ENCODE measurements at places on chromosomes 7 and 10.

GRCh38 chr10:104925232-104925851 lies 284.3 kb downstream of the SORCS3 start:
- DNase-seq, result peak; percentile 38

- no peak for DNase-seq
Observed at GRCh38 chr7:16271990-16272665, 149.2 kb downstream of the CRPPA start.

DNA sequence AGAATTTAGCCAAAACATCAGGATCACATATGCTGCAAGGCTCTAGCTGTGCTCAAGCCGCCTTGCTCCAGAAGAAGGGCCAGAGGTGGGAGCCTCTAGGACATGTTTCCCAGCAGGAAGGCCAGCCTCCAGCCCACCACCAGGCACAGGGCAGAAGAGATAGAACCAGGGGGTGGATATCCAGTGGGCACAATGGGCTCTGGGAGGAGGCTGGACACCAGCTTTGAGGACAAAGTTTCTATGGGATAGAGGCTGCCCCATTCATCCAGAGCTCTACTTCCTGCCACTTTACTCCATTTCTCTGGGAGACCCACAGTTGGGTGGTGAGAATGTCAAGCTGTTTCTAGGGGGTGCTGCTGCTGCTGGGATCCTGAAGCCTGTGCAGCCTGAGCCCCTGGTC lies 77.1 kb downstream of the ARHGAP22 start:
- DNase-seq, result no peak

DNA sequence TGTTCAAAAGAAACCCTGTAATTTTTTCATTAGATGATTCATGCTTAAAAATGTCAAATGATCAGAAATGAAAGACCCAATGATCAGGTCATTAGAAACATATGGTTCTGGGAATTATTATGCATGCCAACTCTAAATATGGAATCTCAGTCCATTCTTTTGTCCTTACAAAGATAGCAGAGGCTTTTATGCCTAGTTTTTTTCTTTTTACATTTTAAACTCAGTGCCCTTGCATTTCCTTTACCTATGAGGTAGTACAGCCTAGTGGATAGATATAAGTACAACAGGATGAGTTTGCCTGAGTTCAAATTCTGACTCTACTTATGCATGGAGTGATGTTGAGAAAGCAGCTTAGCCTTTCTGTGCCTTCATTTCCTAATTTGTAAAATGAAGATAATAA lies 392.9 kb downstream of the SUGCT start:
- no peak for DNase-seq

DNA sequence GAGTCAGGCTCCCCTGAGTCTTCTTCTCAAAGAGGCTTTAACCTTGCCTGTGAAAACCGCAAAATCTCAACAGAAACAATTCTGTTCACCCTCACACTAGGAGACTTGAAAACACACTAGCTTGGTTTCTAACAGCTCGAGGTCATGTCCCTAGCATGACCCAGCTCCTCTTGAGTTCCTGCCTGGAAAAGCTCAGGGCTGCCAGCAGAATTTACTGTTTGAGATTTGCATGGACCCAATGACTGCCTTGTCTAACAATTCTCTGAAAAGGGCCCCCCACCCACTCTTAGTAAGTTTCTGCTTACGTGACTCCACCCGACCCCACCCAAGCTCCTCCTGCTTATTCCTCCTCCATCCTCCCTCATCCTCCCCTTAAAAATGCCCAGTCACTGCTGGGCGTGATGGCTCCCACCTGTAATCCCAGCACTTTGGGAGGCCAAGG lies 85.1 kb upstream of the KMT2C start:
- DNase-seq, result no peak

GRCh38 chr7:151825721-151826120 lies 51.2 kb downstream of the PRKAG2 start:
- DNase-seq, result no peak

GRCh38 chr10:48842231-48842630 lies 97.4 kb downstream of the LRRC18 start:
- no peak for DNase-seq

DNA sequence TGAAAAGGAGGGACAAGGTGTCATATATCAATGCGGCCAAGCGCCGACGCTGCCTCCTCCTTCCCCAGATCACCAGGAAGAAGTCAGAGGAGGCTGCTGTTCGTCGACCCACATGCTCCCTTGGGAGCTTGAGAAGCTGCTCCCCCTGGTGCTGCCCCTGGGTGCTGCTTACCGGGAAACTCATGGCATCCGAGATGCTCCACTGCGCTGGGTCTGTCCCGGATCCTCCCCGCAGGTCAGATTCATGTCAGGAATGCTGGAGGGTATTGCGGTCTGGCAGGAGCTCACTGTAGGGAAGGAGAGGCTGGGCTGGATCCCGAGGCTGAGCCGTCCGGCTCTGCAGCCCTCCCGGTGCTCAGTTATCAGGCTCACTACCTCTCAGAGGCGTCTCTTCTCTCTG lies 123.7 kb upstream of the FAM20C start:
- no peak for DNase-seq

DNA sequence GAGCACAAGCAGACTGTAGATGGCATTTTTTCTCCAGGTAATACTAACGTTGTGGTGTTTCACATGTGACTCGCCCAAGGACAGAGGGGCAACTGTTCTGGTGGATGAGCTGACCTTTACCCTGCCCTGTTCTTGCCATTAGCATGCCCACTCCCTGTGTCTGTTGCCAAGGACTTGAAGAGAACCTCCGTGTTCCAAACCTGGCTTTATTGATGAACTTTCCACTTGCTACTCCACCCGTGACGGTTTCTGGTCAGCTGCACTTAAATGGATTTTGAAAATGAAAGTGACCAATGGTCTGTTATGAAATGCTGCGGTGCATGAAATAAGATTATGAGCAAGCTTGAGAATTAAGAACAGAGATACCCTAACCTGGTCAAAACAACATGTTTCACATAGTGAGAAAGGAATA lies 30.4 kb downstream of the LRRC4 start:
- DNase-seq, result peak; percentile 50

- DNase-seq, result peak; percentile 67
Observed at GRCh38 chr10:22321924-22322640, 1.2 kb downstream of the BMI1 start.

GRCh38 chr7:145644426-145645134 lies 472.0 kb upstream of the CNTNAP2 start:
- DNase-seq, result no peak

DNA sequence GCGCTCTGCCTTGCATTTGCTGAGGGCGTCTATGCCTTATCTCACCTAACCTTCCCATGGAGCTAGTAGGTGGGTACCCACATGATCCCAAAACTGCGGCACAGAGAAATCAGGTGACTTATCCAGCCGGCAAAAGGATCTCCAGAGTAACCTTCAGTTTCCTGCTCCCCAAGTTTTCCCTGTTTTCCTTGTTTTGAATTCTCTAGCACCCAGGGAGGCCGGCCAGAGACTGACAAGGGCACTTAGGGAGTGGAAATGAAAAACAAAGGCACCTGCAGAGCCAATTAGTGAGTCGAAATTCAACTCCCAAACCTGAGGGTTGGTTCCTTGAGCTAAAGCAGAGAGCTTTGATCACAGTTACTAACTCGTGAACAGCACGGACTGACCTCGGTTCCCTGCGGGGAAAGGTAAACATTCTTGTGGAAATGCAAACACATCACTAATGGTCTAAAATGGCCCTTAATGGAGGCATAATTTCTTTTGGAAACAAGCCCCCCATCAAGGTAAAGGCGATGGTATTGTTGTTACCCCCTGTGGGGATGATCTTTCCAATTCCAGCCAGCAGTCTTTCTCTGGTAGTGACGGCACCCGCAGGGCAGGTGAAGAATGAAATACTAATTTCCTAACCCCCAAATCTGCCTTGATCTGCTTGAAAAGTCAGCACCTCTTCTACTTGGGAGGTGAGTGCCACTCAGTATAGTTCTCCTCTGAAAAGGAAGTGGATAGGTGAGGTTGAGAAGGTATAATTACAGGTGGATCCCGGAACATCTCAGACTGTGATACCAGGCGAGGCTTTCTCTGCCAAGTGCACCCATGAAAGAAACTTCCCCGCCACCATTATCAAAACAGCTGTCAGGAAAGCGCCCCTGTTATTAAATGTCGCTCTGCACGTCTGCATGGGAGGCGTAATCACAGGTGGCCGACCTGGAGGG lies 365.6 kb upstream of the AUTS2 start:
- no peak for DNase-seq

DNA sequence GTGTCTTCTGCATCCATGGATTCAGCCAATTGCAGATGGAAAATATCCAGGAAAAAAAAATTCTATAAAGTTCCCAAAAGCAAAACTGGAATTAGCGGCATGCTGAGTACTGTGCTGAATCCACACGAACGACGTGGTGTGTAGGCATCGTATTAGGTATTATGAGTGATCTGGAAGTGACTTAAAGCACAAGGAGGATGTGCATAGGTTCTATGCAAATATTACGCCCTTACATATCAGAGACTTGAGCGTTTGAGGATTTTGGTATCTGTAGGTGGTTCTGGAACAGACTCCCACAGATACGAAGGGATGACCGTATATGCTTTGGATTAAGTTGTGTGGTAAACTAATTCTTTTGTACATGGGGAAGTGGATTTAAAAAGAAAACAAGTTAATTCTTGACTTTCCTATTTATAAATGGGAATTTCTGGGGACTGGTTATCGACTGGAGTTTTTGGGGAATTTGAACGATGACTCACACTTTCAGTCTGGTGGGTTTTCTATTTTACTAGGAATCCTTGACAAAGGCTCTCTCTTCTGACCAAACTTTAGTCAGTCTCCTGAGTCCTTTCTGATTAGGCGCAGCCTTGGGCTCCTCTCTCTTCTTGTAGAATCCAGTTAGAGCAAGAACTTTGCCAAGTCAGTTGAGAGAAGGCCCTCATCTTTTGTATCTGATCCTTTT lies 5.4 kb upstream of the NUB1 start:
- DNase-seq, result no peak

- DNase-seq, result no peak
Observed at GRCh38 chr10:71735709-71736569, 16.4 kb upstream of the C10orf105 start.

DNA sequence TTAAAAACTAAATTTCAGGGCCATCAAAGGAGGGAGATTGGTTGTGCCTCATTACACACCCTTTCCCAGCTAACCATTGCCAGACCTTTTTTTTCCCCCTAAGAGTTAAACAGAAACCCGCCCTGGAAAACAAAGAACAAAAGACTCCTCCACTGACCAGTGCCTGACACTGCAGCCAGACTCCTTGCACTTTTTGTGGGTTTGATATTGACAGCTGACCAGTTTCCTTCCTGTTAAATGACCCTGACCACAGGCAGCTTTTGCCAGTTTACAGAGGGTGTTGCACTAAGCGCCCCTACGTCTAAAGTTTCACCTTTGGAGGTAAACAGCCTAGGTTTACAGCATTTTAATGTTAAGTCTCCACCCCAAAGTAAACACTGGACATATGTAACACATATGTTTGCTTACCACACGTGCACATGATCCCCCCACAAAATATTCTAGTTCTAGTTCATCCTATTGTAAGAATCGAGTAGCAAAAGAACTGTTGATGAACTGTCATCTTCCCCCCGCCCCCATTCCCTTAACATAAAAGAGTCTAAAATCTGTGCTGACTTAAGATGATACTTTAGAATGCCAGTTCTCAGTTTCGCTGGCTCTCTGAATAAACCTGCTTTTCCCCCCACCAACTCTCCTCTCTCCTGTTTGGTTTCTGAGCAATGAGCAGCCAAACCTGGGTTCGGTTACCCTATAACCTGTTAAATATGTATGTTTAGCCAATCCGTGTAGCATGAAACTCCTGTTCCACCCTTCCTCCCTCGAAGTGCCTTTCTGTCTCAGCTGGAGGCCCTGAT lies 38.0 kb downstream of the FOXI2 start:
- no peak for DNase-seq

- DNase-seq, result no peak
Observed at GRCh38 chr10:71478173-71478572, 81.5 kb downstream of the CDH23 start.

GRCh38 chr10:70117646-70118045 lies 15.0 kb downstream of the AIFM2 start:
- DNase-seq, result no peak

DNA sequence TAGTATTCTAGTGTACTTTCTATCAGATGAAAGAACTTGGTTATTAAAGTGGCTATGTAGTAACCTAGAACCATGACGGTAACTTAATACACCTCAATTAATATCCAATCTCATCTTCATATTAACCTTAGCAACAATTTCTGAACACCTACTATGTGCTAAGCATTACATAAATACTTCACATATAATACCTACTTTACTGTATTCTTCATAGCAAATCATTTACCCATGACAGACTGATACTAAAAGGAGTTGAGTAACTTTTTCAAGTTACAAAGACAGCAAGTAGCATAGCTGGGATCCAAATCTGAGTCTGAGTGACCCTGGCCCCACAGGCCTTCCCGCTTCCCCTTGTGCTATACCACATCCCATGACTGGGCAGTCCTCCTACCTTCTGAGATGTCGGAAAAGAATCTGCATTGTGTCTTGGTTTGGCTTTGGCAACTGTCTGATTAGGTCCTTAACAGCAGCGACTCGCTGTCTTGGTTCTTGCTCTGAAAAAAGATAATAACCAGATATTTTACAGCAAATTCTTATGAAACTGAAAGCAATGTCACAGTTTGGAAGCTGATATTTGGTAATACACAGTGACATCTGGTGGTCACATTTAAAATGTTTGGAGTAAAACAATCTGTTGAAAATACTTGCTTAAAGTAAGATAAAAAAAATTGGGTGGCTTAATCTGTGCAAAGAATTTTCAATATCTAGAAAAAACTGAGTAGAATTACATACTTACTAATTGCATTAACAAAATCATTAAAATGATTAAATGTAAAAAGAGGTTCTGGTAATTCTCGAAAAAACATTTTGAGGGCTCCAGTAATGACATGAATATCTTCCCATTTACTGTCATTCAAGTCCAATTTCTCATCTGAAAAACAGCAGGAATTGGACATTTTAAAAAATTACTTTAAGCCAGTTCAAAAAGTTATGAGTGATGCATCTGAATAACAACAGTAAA lies 120.1 kb downstream of the ARHGAP12 start:
- peak; percentile 70 for DNase-seq

GRCh38 chr10:106405141-106405540 lies 759.4 kb downstream of the SORCS1 start:
- DNase-seq, result no peak

DNA sequence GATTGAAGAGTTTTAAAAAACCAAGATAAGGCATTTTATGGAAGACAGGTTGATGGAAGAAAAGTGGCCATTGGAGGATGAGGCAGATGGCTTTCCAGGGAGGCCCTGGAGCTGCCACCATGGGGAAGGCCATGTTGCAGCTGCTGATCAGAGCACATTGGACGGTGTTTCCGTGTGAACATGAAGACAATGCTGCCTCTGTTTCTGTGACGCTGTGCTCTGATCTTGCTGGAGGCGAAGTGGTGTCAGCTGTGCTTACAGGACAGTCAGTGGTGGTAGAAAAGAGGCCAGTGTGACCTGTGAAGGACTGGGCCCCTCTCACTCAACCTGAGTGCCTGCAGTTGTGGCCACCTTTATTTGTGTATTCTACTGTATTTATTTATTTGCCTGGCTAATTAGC lies 132.9 kb downstream of the FAM204A start:
- no peak for DNase-seq

- DNase-seq, result no peak
Observed at GRCh38 chr7:50267525-50268041, 36.9 kb upstream of the IKZF1 start.

Data from small intestine (tissue), 16 donors.